ENCODE measurements at places on chromosomes 11 and 22. TPM values are rescaled to one million over a fixed set of nuclear protein-coding genes. Genes with fewer than 3 reads are reported as not detected.

GRCh38 chr11:47659276-47659675 is 16.9 kb upstream of the MTCH2 start:
- H3K4me1 ChIP-seq: no peaks in the 10 kb centered on the region
- no peak overlapping the region for H3K27ac ChIP-seq
- no peak for DNase-seq
- H3K27me3 ChIP-seq: no peaks in the 10 kb centered on the region
- no peaks in the 10 kb centered on the region for H3K36me3 ChIP-seq
- no peak overlapping the region for H3K4me3 ChIP-seq

DNA sequence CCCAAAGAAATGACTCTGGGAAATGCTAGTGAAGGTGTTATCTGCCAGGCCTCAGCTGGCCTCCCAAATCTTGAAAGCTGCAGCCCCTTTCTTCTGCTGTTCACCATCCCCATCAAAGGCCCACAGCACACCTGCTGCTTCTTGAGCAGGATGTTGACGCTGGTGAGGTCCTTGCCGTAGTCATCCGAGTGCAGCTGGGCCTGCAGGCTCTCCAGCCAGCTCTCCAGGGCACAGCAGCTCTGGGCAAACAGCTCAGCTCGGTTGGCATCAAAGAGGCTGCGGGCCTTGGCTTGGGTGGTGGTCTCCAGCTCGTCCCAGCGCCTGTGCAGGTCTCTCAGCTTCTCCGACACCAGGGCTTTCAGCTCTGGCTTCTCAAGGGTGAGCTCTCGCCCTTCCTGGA is 18.5 kb upstream of the RBM4B start:
- no peak overlapping the region for H3K4me3 ChIP-seq
- DNase-seq: no peak
- H3K27ac ChIP-seq: no peak overlapping the region
- peaks cover 14% of the 10 kb centered on the region for H3K36me3 ChIP-seq

GRCh38 chr11:67456068-67456705 is 1.0 kb downstream of the CABP4 start:
- H3K27ac ChIP-seq: no peak overlapping the region
- no peaks in the 10 kb centered on the region for H3K36me3 ChIP-seq
- no peaks in the 10 kb centered on the region for H3K4me1 ChIP-seq
- H3K27me3 ChIP-seq: no peaks in the 10 kb centered on the region
- DNase-seq: no peak

GRCh38 chr11:72179049-72179803 is 12.7 kb upstream of the FOLR1 start:
- H3K36me3 ChIP-seq: no peaks in the 10 kb centered on the region
- H3K4me3 ChIP-seq: no peak overlapping the region
- DNase-seq: no peak
- no peaks in the 10 kb centered on the region for H3K4me1 ChIP-seq
- no peaks in the 10 kb centered on the region for H3K27me3 ChIP-seq

DNA sequence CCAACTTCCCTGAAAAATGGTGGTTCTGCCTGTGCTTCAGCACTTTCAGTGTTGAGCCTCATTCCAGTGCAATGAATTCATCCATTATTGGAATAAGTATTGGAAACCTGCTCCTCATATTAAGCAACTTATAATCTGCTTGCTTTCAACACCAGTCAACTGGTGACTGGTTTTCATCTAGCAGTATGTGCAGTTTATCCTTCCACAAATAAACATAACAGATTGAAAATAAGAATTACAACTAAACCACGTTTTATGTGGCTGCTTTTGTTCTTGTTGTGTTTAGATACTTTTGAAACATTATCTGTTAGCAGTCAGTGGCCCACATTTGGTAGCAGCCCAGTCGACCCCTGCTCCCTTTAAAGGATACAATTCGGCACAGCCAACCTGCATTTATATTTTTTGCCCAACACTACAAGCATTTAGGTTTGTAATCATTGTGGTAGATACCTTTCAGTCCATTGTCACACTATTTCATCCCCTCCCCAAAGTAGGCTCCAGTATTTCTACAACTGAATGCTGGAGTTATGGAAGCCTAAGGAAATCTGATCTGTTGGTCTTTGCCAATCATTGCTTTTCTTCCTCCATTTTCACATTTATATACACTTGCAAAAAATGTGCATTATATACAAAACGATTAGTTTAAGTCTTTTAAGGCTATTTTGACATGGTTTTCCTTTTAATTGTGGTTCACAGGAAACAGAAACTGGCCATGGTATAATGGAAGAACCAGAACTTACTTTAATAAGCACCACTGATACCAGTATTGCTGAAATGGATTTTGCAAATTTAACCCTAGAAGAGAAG is 13.1 kb downstream of the TAF1D start:
- H3K27ac ChIP-seq: peak overlapping the region; percentile 8
- no peaks in the 10 kb centered on the region for H3K36me3 ChIP-seq
- no peak overlapping the region for H3K4me3 ChIP-seq
- H3K4me1 ChIP-seq: no peaks in the 10 kb centered on the region
- no peak for DNase-seq
- no peaks in the 10 kb centered on the region for H3K27me3 ChIP-seq

- no peak overlapping the region for H3K4me3 ChIP-seq
- H3K36me3 ChIP-seq: no peaks in the 10 kb centered on the region
- H3K27ac ChIP-seq: no peak overlapping the region
Observed at GRCh38 chr11:116078101-116078591, 573.9 kb upstream of the CADM1 start.

GRCh38 chr11:61011229-61011870 is 39.9 kb downstream of the CD6 start:
- peaks cover 11% of the 10 kb centered on the region for H3K4me1 ChIP-seq
- no peak overlapping the region for H3K27ac ChIP-seq
- H3K36me3 ChIP-seq: no peaks in the 10 kb centered on the region
- H3K4me3 ChIP-seq: no peak overlapping the region
- DNase-seq: no peak
- no peaks in the 10 kb centered on the region for H3K27me3 ChIP-seq

GRCh38 chr11:68282141-68282860 is 10.5 kb upstream of the C11orf24 start:
- DNase-seq: no peak
- no peaks in the 10 kb centered on the region for H3K36me3 ChIP-seq
- H3K4me3 ChIP-seq: no peak overlapping the region
- peaks cover 14% of the 10 kb centered on the region for H3K4me1 ChIP-seq
- no peaks in the 10 kb centered on the region for H3K27me3 ChIP-seq

GRCh38 chr22:49198705-49199084 is 629.0 kb downstream of the BRD1 start:
- H3K27ac ChIP-seq: no peak overlapping the region
- H3K4me3 ChIP-seq: no peak overlapping the region
- no peak for DNase-seq
- H3K4me1 ChIP-seq: no peaks in the 10 kb centered on the region
- no peaks in the 10 kb centered on the region for H3K36me3 ChIP-seq
- H3K27me3 ChIP-seq: peaks cover 27% of the 10 kb centered on the region

DNA sequence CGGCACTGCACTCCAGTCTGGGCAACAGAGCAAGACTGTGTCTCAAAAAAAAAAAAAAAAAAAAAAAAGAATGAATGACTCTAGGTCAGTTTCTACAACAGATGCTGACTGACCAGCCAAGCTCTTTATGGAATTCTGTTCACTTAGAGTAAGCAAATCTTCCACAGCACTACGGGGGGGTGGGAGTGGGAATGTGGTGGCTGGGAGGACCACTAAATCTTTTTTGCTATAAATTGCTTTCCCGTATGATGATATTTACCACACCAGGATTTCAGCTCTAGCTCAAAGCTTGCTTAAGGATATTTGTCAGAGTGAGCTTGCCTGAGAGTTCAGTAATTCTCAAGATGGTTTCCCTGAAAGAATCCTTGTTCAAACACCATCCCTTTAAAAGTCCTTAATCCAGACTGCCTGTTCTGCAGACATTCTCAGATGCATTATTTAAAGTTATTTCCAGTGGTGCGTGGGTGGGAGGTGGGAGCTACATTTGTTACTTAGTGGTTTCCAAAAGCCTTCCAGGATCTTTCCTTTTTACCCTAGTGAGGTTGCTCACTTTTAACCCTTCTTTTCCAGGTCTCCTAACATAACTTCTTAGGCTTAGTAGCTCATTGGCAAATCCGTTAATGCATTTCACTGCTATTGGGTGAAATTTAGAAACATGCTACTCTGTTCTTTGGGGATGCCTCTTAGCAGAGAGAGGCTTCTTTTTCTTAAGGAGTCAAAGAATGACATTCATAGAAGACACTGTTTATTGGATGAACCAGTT is 65.9 kb downstream of the UBASH3B start:
- H3K36me3 ChIP-seq: no peaks in the 10 kb centered on the region
- no peak overlapping the region for H3K4me3 ChIP-seq
- no peaks in the 10 kb centered on the region for H3K27me3 ChIP-seq
- no peak for DNase-seq
- peaks cover 22% of the 10 kb centered on the region for H3K4me1 ChIP-seq

- H3K4me3 ChIP-seq: no peak overlapping the region
- no peak for DNase-seq
- peaks cover 21% of the 10 kb centered on the region for H3K4me1 ChIP-seq
- H3K36me3 ChIP-seq: no peaks in the 10 kb centered on the region
- no peaks in the 10 kb centered on the region for H3K27me3 ChIP-seq
Observed at GRCh38 chr22:35746946-35747703, 29.5 kb downstream of the APOL5 start.

- H3K36me3 ChIP-seq: no peaks in the 10 kb centered on the region
- H3K27ac ChIP-seq: no peak overlapping the region
- H3K27me3 ChIP-seq: no peaks in the 10 kb centered on the region
- H3K4me3 ChIP-seq: no peak overlapping the region
- no peak for DNase-seq
Observed at GRCh38 chr11:24324211-24324610, 172.6 kb upstream of the LUZP2 start.

DNA sequence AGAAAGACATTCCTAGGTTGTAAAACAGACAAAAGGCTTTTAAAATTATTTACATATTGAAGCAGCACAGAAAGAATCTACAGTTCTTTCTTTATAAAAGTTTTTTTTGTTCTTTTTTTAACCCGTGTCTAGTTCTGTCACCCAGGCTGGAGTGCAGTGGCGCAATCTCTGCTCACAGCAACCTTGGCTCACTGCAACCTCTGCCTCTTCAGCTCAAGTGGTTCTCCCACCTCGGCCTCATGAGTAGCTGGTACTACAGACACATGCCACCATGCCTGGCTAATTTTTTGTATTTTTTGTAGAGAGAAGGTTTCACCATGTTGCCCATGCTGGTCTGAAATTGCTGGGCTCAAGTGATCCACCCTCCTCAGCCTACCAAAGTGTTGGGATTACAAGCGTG is 3.8 kb upstream of the INCENP start:
- H3K36me3 ChIP-seq: no peaks in the 10 kb centered on the region
- H3K4me3 ChIP-seq: no peak overlapping the region
- H3K27ac ChIP-seq: no peak overlapping the region
- peaks cover 13% of the 10 kb centered on the region for H3K4me1 ChIP-seq

DNA sequence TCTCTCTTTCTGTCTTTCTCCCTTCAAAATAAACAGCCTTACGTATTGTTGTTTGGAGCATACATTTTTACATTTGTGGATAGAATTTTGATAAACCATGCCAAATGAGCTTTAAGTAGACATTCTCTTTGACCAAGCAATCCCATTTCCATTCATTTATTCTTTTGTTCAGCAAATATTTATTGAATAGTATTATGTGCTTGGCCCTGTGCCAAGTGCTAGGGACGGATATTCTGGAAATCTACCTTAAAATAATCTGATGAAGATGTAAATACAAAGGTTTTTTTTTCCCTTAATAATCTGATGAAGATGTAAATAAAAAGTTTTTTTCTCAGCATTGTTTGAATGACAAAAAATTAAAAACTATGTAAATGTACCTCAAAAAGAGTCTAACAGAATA is 2.1 kb downstream of the OLFML1 start:
- no peak overlapping the region for H3K4me3 ChIP-seq
- H3K36me3 ChIP-seq: no peaks in the 10 kb centered on the region
- H3K27me3 ChIP-seq: no peaks in the 10 kb centered on the region
- no peak for DNase-seq
- no peak overlapping the region for H3K27ac ChIP-seq

- H3K27me3 ChIP-seq: no peaks in the 10 kb centered on the region
- H3K27ac ChIP-seq: no peak overlapping the region
- H3K4me3 ChIP-seq: no peak overlapping the region
- no peaks in the 10 kb centered on the region for H3K36me3 ChIP-seq
Observed at GRCh38 chr11:61654397-61654829, 25.8 kb upstream of the DAGLA start.

DNA sequence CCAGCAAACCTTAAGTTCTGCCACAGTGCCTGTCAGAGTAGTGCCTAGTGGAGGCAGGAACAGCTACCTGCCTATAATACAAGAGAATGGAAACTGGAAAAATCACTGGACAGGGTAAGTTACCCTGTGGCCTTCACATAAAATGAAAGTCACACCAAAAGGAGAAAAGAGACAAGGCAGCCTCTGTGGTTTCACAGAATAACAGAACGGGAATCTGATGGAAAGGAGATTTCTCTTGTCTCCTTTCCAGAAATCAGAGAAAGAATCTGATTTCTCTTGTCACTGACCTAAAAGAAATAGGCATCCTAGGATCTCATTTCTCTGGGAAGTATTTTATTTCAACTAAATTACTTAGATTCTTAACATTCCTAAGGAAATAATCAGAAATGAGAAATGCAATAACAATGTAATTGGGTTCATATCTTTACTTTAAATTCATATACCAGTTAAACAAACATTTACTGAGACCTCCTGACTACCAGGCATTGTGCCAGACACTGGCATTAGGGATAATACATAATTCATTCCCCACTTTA is 41.6 kb downstream of the PRCP start:
- DNase-seq: no peak
- no peak overlapping the region for H3K4me3 ChIP-seq
- H3K27me3 ChIP-seq: no peaks in the 10 kb centered on the region

- H3K4me3 ChIP-seq: no peak overlapping the region
- H3K36me3 ChIP-seq: peaks cover 14% of the 10 kb centered on the region
- H3K27me3 ChIP-seq: no peaks in the 10 kb centered on the region
- no peak for DNase-seq
- peaks cover 45% of the 10 kb centered on the region for H3K4me1 ChIP-seq
- no peak overlapping the region for H3K27ac ChIP-seq
Observed at GRCh38 chr11:61959678-61960077, 7.8 kb downstream of the FTH1 start.

DNA sequence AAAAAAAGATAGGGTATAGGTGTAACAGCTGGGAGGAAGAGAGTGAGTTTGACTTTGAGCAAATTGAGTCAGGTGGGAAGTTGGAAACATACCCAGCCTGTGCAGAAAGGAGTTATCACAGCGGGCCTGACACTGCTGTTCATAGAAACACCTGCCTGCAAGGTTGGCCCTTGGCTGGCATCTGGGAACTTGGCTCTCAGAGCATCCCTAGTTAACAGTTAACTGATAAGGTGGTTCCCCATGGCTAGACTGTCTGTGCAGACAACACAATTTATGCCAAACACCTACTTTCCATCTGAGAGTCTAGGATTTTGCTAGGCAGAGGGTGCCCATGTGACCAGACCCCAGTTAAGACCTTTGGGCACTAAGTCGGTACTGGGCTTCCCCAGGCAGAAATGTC is 31.4 kb downstream of the ADAMTS8 start:
- H3K36me3 ChIP-seq: no peaks in the 10 kb centered on the region
- no peak overlapping the region for H3K4me3 ChIP-seq
- no peaks in the 10 kb centered on the region for H3K27me3 ChIP-seq

Gene ACR
- not detected for total RNA-seq

Gene UPK3A
- not detected for total RNA-seq

Gene RANBP1
- total RNA-seq: 246 TPM

Gene OR52N4
- total RNA-seq: not detected

Gene TNNT3
- not detected for total RNA-seq

Gene COPB1
- total RNA-seq: 116 TPM

Gene LARGE2
- 18.3 TPM for total RNA-seq

Gene CCDC15
- 2.9 TPM for total RNA-seq

Gene GGTLC2
- not detected for total RNA-seq
